ENCODE measurements at places on chromosomes 13 and 19.

GRCh38 chr13:29892151-29892550, 41.7 kb upstream of the UBL3 start:
- no peak for DNase-seq

GRCh38 chr19:6429419-6430221, 3.9 kb downstream of the SLC25A41 start:
- DNase-seq = no peak

- DNase-seq = no peak
These were observed 36.0 kb downstream of the PBX4 start for GRCh38 chr19:19582471-19582870.

DNA sequence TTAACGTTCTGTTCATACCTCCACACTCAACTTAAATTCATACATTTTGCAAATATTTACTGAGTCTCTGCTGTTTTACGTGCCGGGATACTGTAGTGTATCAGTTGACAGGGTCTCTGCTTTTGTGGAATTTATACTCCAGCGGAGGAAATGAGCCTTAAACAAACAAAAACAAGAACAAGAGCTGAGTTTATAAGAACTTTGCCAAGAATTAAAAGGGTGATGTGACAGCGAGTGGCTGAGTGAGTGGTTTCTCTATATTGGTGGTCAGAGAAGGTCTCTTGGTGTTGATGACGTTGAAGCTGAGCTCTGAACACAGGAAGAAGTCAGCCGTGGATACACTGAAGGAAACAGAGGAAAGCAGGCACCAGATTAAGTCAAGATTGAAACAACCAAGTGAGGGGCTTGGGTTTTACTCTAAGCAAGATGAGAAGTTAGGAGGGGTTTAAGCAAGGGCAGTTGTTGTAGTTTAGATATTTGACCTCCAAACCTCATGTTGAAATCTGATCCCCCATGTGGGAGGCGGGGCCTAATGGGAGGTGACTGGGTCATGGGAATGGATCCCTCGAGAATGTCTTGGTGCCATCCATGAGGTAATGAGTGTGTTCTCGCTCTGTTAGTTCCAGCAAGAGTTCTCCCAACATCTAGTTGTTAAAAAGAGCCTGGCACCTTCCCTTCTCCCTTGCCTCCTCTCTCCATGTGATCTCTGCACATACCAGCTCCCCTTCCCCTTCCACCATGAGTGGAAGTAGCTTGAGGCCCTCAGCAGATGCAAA, 248.3 kb downstream of the DCLK1 start:
- DNase-seq = no peak

- no peak for DNase-seq
These were observed 33.7 kb downstream of the NFILZ start for GRCh38 chr19:8663920-8664670.

GRCh38 chr19:18349524-18350128, 9.2 kb downstream of the PGPEP1 start:
- peak; percentile 75 for DNase-seq

- DNase-seq = no peak
These were observed 24.2 kb downstream of the EPN1 start for GRCh38 chr19:55699221-55699620.

DNA sequence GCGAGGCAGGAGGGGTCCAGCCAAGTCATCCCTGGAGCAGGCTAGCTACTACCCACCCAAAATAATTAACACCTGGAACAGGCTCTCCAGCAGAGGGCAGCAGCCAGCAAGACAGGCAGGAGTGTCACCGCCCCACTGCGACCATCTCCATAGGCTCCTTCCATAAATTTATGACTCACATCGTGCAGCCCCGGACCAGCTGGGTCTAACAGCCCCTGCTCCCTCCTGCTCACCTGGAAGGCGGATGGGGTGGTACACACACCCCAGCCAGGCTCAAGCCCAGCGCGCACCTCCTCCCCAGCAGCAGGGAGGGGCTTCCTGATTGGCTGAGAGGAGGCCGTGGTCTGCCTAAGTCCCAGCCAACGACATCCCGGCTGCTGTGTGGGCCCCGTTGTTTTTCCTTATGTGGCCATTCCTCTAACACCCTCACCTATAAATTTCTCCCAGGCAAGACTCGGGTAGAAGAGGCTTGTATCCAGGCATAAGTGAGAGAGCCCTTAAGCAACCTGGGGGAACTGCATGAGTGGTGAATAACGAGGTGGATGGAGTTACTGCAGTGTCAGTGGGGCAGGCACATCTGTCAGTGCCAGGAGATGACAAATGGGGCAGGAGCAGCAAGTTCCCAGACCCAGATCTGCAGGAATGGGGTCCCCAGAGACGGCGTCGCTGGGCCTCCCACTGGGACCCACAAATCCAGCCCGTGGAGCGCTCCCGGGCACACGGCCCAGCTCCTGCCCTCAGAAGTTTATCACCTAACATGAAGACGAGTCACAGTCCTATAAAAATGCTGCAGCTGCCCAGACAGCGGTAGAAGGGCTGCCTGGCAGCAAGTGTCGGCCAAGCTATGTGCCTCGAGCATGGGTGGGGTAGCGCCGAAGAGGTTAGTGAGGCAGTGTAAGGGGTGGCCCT, 43.1 kb downstream of the CEBPG start:
- DNase-seq = peak; percentile 67

DNA sequence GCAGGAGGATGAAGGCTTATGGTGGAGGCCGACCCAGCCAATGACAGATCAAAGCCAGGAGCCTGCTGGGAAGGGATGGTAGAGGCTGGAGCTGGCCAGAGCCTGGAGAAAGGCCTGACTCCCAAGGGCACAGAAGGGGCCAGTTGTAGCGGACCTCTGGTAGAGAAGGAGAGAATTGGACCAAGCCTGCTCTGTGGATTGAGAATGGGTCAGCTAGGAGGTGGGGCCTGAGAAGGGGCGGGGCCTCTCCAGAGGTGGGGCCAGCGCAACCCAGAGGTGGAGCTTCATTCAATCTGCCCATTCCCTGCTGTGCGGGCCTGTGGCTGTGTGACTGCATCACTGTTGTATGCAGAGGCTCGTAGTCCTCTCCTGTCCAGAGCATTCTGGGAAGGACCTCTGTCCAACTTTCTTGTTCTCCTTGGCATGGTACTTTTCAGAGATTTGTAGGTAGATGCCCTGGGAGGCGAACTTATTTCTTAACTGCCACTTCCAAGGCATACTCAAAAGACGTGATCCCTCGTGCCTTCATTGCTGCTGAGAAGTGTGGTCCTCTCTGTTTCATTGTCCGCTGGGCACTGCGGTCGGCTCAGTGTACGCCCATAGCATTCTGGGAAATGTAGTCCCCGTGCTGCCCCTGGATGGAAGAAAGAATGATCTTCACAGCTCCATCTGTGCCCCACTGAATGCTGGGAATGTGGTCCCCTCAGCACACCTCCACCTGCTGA, 6.7 kb downstream of the GRIN2D start:
- peak; percentile 43 for DNase-seq

DNA sequence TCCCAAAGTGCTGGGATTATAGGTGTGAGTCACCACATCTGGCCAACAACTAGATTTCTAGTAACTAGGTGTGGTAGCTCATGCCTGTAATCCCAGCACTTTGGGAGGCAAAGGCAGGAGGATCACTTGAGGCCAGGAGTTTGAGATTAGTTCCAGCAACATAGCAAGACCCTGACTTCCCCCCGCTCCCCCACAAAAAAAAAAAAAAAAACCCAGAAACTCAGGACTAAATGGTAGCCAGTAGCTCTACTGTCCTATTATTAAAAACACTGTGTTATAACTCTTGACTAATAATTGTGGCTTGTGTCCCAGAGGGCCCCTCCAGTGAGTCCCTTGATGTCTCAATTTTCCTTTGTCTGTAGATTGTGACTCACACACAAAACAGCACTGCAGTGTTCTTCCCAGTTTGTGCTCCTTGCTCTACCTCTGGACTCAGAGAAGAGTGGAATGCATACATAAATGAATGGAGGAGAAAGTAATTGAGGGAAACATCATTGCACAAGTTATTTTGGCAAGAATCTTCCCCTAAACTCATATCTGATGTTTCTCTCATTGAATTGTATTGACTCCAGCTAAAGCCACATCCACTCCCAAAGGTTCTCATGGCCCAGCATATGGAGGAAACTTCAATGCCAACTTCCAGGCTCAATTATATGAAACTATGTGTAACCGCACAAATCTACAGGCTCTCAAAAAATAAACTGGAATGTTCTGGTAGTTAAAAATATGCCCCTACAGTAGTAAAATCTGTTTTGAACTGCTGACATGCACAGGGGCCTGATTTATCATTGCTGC, 8.8 kb downstream of the TPT1 start:
- DNase-seq = no peak

- no peak for DNase-seq
These were observed 11.9 kb downstream of the PLEKHF1 start for GRCh38 chr19:29677001-29677817.

DNA sequence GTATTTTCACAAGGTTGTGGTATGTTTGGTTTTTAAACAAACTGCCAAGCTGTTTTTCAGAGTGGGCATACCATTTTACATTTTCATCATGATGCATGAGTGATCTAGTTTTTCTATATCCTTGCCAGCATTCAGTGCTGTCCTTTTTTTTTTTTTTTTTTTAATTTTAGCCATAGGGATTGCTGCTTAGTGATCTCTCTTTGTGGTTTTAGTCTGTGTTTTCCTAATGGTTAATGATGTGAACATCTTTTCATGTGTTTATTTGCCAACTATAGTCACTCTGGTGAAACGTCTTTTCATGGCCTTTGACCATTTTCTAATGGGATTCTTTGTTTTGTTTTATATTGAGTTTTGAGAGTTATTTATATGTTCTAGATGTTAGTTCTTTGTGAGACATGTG, 59.7 kb downstream of the SHISA2 start:
- DNase-seq = no peak

- no peak for DNase-seq
These were observed 133.1 kb downstream of the MAB21L1 start for GRCh38 chr13:35343417-35343816.

Measured in HAP-1 (cell line).